ENCODE measurements at places on chromosomes 7 and 10.

- DNase-seq: no peak
Measured at GRCh38 chr10:80194373-80195045, 10.8 kb downstream of the ANXA11 start.

- DNase-seq: no peak
Measured at GRCh38 chr7:3041986-3042675, 1.5 kb downstream of the CARD11 start.

GRCh38 chr10:52779541-52780390, 7.2 kb upstream of the MBL2 start:
- no peak for DNase-seq

DNA sequence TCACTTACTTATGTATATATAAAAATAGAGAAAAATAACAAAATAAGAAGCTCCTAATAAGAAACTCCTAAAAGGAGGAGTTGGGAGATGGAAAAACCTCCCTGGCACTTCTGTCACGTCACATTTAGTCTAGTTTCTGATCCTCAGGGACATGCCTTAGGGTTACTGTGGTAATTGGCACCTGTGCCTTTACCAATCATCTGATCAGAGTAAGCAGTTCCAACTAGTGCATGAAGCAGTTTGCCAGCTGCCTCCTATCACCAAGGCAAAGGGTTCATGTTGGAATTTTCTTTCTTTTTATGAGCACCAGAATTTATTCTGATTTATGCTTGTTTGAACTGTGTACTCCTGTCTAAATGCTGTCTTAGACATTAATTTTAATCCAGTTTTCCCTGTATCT, 49.9 kb downstream of the ARL4A start:
- DNase-seq: no peak

GRCh38 chr10:44660271-44660670, 250.9 kb upstream of the TMEM72 start:
- DNase-seq: no peak

GRCh38 chr7:138542183-138542582, 82.1 kb downstream of the TRIM24 start:
- DNase-seq: peak; percentile 7

DNA sequence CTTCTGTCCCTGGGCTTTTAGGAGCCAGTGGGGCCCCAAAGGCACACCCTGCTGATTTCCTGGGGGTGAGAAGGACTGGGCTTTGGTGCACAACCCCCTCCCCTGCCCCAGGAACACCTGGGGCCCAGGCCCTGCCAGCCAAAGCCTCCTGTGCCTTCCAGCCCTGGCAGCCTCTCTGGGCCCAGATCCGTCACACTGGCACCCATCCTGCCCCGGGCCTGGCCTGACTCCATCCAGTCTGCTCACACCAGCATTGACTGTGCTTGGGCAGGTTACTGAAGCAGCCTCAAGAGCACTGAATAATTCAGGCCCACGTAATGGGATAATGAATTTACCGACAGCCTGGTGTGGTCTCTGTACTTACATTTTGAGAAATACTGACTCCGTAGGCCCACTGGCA, 12.0 kb upstream of the COMTD1 start:
- no peak for DNase-seq

- DNase-seq: no peak
Measured at GRCh38 chr7:26141077-26141476, 10.9 kb upstream of the NFE2L3 start.

DNA sequence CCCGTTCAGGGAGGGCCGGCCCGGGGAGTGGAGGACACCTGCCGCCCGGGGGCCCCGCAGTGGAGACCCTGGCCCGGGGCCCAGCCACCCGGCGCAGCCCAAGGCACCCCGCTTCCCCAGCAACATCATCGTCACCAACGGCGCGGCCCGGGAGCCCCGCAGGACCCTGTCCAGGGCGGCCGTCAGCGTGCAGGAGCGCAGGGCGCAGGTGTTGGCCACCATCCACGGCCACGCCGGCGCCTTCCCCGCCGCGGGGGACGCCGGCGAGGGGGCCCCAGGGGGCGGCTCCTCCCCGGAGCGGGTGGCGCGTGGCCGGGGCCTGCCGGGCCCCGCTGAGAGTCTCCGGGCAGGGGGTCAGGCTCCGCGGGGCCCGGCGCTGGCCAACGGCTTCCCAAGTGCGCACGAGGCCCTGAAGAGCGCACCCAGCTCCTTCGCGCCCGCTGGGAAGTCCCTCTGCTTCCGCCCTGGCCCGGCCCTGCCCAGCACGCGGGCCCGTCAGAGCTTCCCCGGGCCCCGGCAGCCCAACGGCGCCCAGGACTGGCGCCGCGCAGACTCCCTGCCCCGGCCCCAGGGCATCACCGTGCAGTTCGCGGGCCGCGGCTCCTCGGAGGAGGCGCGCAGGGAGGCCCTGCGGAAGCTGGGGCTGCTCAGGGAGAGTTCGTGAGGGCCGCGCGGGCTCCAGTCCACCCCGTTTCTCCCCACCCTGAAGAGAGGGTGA, 46.7 kb downstream of the PROSER2 start:
- no peak for DNase-seq

- no peak for DNase-seq
Measured at GRCh38 chr7:42627626-42628025, 284.2 kb downstream of the C7orf25 start.

- DNase-seq: no peak
Measured at GRCh38 chr7:83161186-83161585, 1.5 kb downstream of the PCLO start.

GRCh38 chr7:51356849-51357516, 40.4 kb upstream of the COBL start:
- DNase-seq: no peak

- DNase-seq: no peak
Measured at GRCh38 chr10:3806603-3807002, 21.6 kb upstream of the KLF6 start.

DNA sequence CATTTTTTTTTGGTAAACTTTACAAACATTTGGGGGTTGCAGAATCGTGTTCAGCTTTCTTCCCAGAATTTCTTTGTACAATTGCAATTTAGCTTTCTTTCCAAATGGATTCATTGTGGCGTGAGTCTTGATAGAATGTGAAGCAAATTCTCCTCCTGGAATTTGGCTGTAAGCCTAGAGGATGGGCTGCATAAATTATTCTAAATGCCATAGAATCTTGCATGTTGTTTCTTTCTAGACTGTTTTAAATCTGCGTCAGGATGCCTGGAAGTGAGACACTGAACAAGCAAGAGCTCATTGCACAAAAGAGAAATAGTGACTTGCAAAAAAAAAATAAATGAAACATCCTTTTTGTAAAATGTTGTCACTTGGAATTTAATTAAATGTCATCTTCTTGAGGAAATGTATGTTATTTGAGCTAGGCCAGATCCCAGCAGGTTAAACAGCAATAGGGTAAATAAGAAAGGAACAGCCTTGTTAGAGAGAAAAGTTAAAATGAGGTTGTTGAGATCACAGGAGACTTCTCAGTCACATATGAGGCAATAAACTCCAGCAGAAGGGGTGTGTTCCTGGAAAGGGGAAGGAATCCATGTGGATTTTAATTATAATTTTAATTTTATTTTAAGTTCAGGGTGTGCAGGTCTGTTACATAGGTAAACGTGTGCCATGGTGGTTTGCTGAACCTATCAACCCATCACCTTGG, 483.0 kb downstream of the PLXDC2 start:
- DNase-seq: no peak

- DNase-seq: no peak
Measured at GRCh38 chr10:10657139-10657760, 360.4 kb upstream of the CELF2 start.

- DNase-seq: no peak
Measured at GRCh38 chr10:121205625-121206024, 354.5 kb downstream of the WDR11 start.

- DNase-seq: no peak
Measured at GRCh38 chr7:94300176-94300835, 94.4 kb upstream of the COL1A2 start.

DNA sequence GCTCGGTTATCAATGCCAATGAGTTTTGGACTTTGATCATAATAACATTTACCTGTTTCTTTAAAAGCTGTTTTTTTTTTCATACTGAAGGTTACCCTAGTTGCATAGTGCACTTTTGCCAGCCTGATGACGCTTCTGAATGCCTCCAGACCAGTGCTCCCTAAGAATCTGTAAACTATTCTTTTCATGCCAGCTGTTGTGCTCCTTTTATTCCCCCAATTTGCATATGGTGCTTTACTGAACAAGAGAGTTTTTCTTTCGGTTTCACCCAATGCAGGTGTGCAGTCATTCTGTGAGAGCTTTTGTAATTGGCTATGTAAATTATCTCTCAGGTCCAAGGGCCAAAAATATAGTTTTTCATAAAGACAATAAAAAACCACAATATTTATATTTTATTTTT, 48.1 kb upstream of the GLCCI1 start:
- DNase-seq: peak; percentile 84

GRCh38 chr10:4947039-4947634, 16.1 kb upstream of the AKR1C1 start:
- DNase-seq: no peak

DNA sequence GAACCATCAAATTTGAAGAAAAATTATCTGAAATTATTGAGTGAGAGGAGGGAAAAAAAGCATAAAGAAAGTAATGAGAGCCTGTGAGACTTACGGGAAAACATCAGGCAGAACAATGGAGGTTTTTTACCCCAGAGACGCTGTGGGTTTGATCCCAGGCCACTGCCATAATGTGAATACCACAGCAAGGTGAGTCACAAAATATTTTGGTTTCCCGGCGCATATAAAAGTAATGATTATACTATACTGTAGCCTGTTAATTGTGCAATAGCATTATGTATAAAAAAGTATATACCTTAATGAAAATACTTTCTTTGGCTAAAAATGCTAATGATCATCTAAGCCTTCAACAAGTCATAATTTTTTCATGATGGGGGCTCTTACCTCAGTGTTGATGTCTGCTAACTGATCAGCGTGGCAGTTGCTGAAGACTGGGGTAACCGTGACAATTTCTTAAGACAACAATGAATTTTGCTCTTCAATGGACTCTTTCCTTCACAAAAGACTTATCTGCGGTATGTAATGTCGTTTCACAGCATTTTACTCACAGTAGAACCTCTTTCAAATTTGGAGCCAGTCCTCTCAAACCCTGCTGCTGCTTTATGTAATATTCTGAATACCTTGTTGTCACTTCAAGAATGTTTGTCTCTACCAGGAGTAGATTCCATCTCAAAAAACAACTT, 97.0 kb upstream of the FAM20C start:
- no peak for DNase-seq

GRCh38 chr7:128740996-128741395, 1.8 kb downstream of the CALU start:
- no peak for DNase-seq

DNA sequence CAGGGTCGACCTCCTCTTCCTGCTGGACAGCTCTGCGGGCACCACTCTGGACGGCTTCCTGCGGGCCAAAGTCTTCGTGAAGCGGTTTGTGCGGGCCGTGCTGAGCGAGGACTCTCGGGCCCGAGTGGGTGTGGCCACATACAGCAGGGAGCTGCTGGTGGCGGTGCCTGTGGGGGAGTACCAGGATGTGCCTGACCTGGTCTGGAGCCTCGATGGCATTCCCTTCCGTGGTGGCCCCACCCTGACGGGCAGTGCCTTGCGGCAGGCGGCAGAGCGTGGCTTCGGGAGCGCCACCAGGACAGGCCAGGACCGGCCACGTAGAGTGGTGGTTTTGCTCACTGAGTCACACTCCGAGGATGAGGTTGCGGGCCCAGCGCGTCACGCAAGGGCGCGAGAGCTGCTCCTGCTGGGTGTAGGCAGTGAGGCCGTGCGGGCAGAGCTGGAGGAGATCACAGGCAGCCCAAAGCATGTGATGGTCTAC, 46.9 kb downstream of the VWA2 start:
- no peak for DNase-seq

Measured in GM12864 (cell line).